ENCODE measurements at places on chromosomes 2 and 18.

DNA sequence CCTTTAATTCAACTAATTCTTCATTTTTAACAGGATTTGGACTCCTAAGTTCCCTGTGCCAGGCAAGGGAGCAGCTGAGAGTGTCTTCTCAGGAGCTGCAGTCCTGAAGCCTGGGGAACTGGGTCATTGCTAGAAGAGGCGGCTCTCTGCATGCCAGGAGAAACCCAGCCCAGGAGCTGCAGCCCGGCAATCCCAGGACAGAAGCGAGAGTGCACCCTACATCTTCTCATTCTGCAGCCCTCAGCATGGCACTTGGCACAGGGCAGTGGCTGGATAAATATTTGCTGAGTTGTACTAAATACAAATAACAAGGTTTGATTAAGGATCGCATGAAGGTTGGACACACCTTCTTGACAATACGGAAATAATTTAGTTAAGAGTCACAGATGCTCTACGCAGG is 244.9 kb upstream of the PXDN start:
- DNase-seq: no peak

GRCh38 chr2:12326449-12327190 is 390.1 kb upstream of the TRIB2 start:
- no peak for DNase-seq

DNA sequence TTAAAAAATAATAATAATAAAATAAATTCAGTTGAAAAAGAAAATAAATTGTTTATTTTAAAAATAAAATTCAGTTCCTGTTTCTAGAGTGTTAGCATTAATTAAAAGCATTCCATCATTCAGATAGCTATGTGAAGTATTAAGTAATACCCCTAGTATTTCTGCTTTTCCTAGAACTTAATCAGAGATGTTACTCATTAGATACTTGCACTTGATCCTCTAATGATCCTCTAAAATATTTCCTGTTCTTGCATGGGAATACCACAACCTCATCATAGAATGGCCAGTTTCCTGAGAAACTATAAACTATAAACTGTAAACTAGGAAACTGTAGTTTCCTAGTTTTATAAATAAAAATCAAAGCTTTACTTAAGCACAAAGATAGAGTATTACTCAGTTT is 11.1 kb upstream of the CNNM3 start:
- no peak for DNase-seq

GRCh38 chr18:46298511-46298910 is 194.3 kb downstream of the HAUS1 start:
- DNase-seq: no peak

- no peak for DNase-seq
Measured at GRCh38 chr2:196205881-196206435, 34.6 kb upstream of the STK17B start.

DNA sequence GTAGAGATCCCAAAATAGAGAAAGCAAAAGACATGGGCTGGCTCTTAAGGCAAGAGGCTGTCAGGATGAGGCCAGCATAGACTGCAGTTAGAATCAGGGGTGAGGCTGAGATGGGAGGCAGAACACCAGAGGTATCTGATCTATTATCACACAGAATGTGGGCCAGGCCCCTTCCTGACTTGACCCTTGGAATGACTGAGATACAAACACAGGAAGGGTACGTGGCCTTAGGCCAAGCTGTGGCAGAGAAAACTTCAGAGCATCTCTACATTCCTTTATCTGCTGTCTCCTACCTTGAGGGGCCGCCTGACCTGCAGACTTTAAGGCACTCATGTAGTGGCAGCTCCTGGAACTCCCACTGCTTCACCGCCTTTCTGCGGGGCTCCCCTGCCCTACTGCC is 28.4 kb downstream of the TMEM17 start:
- DNase-seq: no peak

- no peak for DNase-seq
Measured at GRCh38 chr2:149731079-149731478, 143.5 kb upstream of the MMADHC start.

GRCh38 chr2:191845248-191845715 is 1.6 kb downstream of the CAVIN2 start:
- peak; percentile 35 for DNase-seq

- no peak for DNase-seq
Measured at GRCh38 chr18:74290794-74291471, 830 bp downstream of the CYB5A start.

DNA sequence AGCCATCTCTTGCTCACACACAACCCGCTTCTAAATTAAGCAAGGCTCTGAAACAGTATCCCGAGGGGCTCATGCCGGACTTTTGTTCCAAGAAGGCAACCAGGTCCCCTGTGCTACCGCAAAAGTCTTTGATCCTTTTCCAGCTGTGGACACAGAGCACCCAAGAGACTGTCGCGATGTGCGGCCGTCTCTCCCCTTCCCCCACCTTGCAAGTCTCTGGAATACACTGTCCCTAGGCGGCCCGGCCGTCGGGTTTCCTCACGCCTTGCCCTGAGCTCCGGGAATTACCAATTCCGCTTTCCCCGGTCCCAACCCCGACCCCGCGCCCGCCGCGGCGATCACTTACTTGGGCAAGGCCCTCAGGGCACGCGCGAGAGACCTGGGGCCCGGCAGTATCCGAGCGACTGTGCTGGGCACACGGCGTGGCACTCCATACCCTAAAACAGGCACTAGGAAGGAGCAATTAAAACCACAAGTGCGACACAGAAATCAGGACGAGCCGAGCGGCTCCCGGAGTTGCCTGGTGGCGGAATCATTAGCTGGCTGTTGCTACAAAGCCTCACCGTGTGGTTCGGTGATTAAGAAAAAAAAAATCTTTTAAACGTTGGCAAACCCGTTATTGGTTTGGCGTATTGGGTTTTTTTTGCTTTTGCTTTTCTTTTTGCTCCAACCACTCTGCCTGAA is 2.2 kb upstream of the DLX1 start:
- DNase-seq: no peak

DNA sequence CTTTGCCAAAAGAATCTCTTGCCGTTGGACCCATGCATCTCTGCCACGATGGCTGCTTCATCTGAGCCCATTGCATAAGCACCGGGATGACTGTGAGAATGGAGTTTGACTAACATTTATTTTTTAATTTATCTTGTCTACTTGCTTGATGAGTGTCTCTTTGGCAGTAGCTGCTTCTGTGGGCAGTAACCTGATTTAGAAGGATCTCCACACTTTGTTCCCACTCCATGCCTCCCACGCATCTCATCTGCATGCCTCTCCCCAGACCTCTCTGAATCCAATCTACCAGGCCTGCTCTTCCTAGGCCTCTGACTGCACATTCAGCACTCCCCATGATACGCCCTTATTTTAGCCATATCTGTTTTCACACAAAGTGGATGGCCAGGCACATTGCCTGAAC is 23.7 kb upstream of the TMX3 start:
- DNase-seq: no peak

GRCh38 chr2:77391119-77391518 is 131.1 kb downstream of the LRRTM4 start:
- DNase-seq: no peak

- no peak for DNase-seq
Measured at GRCh38 chr2:69241664-69242514, 145.1 kb downstream of the GFPT1 start.
